ENCODE measurements at places on chromosomes 7 and 10. TPM values are rescaled to one million over a fixed set of nuclear protein-coding genes. Genes with fewer than 3 reads are reported as not detected.

Gene INSYN2A
- 3.3 TPM for total RNA-seq

DNA sequence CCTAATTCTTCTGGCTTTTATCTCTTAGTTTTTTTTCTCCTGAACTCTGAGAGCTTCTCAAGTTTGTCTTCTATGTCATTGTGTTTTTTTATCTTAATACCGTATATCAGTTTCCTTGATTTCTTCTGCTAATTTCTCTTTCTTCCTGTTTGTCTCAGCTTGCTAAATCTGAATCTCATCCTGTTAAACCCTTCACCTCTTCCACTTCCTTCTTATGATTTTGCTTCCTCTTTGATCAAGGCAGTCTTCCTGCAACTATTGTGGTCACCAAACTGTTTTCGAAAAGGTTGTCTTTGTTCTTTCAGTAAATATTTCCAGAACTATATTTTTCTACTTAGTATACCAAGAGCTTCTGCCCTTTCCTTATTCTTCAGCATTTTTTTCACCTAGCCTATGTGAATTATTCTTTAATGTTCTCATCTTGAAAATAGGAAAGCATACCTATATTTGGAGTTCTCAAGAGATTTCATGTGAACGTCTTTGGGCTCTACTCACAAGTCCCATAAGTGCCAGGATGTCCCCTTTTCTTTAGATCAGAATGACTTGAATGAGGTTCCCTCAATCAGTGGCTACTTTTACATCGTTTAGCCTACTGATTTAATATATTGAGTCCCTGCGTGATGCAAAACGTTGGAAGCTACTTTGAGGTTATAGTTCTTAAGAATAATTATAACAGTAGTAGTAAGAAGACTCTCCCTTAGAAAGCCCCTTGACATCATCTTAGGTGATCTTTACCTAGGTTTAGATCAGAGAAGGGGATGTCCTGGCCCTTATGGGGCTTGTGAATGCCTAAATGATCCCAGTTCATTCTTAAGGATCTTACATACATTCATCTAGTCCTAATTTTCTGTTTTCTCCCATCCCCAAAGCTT, 415.4 kb upstream of the AUTS2 start:
- DNase-seq, result no peak

- DNase-seq, result no peak
Measured at GRCh38 chr7:3106361-3106826, 62.7 kb upstream of the CARD11 start.

GRCh38 chr10:99395750-99396445, 34.5 kb downstream of the GOT1 start:
- DNase-seq, result peak; percentile 90

- DNase-seq, result no peak
Measured at GRCh38 chr7:1857487-1858421, 187.7 kb downstream of the ELFN1 start.

DNA sequence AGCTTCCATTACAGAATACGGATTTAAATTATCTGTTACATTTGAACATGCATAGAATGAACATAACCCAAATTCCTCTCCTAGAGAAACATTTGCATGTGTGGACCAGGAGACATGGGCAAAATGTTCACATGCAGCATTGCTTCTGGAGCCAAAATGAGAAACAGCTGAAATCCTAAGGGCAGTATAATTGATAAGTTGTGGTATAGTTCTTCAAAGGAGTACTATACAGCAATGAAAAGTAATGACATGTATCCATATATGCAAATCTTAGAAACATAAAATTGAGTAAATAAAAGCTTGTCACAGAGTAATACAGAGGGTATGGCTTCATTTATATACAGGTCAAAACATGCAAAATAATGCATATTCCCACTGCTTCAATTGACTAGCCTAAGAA, 77.1 kb downstream of the RAB11FIP2 start:
- DNase-seq, result no peak

DNA sequence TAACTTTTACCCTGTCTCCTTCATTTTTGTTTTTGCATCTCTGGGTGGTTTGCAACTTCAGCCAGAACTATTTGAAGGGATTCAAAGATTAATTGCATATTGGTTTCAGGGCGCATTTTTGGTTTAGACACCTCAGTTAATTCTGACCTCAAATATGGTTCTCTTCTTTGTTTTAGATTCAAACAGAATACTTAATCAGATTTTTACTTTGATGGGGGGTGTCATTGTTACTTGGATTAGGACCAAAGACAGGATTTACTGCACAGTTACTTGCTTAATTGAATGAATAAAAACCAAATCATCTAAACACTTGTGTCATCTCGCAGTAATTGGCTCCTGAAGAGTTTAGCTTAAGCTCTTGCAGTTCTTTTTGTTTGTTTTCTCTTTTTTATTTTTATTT, 100.9 kb downstream of the PHTF2 start:
- DNase-seq, result no peak

DNA sequence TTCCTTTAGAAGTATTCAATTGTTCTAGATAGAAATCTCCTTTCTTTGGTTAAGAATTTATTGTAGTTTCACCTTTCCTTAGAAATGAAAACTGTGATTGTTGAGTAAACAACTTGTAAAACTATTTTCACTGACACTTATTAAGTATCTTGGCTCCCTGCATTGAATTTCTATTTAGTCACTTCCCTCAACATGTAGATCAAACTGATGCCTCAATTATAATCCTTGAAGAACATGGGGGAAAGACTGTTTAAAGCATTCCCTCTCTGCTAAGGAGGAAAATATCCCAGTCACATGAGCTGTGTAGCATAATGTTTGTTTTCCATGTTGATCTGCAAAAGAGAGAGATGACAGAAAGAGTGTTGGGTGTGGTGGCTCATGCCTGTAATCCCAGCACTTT, 99.7 kb downstream of the PDE1C start:
- no peak for DNase-seq

DNA sequence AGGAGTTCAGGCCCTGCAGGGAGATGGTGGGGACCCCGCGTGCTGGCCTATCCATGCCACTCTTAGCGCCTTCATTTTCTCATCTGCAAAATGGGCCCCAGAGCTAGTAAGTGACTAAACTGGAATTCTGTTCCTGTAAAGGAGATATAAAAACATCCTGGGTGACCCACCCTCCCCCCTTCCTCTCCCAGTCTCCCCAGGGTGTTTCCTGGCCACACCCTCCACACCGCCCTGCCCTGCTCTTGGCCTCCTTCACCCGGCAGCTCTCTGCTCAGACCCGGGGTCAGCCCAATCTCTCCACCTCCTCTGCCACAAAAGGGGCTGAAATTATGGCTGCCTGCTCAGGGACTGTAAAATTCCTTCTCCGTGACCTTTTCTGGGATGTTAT, 70.7 kb downstream of the C10orf105 start:
- DNase-seq, result no peak

DNA sequence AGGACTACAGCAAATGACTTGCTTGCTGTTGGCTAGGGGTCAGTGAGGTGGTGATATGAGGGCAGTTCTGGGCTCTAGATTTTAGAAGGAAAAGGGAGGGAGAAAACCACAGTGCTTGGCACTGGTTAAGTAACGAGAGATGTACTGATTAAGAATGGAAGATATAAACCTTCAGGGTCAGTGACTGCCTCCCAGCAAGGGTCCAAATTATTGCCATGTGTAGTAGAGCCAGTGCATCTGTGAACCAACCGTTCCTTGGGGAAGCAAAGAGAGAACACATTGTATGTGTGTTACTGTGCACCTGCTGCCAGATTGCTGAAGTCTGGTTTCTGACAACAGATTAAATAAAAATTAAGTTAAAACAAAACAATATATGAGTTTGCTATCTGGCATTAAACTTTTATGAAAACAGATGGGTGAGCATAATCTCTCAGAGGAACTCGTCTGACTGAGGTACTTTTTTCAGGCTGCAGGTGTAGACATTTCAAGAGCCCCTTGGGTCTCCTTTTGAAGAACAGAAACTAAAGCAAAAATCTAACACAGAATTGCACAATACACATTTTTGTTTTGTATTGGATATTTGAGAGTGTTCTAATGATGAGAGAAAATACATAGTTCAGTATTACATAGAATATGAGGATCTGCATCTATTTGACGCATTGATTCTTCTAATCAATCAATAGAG, 1120.6 kb downstream of the SORCS3 start:
- DNase-seq, result no peak

DNA sequence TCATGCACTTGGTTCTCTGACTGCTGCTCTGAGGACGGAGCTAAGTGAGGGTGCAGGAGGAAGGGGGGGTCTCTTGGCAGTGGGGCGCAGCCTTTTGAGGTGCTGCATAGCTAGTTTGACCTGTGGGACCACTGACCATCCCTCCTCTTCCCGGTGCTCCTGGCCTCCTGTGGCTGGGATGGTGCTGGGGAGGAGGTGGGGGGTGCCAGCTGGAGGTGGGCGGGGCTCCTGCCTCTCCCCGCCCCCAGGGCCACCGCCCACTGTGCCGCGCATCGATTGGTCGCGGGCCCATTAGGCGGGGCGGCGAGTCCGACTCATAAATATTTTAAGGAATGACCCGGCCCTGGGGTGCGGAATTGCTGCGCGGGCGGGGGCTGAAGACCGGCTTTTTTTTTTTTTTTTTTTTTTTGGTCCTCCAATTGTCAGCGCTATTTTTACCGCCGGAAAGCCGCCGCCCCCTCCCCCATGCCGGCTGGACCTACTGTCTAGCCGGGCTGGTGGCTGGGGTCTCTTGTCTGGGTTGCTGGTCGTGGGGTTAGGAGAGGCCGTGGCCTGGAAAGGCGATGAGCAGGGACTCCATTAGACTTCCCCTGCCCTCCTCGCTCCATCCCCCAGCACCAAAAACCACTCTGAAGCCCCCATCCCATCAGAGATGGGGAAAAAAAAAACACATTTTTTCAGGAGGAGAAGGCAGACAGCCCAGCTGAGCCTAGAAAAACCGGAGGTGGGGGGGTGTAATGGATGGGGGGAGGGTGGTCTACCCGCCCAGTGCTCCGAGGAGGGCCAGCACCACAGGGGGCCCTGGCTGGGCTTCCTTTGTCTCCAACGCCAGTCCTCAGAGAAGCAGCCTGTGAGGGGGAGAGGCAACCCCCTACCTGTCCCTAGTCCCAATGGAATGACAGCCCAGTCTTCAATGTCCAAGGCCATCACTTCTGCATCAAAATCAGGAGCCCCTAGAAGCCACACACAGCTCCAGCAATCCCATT, 6.4 kb downstream of the SH2B2 start:
- DNase-seq, result no peak

DNA sequence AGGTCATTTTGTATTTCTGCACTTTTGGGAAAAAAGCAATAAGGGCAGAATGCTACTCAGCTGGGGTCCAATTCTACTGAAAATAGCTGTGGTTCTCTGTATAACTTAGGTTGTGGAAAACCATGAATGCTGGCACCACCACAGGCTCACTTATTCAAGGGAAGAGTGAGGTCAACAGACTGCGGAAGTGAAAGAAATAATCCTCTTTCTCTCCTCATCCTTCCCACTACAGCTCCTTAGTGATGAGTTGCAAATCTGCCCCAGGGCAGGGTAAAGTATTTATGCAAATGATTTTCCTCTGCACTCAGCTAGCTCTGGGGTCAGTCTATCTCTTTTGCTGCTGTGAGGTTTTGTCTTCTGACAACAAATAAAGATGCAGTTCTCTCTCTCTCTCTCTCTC, 74.1 kb upstream of the PTPRZ1 start:
- DNase-seq, result no peak

DNA sequence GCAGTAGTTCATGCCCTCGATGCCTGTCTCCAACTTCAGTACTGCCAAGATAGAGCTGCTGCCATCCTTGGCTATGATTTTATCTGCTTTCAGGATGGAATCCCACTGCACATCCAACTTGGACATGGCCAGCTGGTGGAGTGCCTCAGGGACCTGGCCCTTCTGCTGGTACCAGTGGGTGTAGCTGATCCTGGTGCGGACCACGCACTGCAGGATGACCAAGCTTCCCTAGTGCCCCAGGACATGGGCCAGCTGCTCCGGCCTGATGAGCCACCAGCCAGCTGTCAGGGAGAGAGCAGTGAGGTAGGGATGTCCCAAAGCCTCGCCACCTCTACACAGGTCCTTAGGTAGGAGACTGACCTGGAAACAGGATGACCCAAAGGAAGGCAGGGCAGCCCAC, 49.0 kb upstream of the TARP start:
- no peak for DNase-seq

DNA sequence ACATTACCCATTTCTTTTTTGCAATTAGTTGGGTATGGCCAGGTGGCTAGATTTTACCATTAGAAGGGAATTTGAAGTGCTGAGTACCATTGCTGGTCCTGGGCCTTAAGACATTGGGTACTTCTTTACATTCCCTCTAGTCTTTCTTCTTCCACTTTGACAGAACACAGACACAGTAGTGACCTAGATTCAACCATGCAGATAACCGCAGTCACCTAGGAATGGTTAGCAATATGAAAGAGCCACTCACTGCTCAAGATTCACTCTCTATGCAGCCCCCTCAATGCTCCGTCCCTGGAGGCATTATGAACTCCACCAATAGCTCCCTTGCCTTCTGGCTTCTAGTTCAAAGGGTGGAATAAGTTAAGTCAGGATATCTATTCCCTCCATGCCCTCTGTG, 16.2 kb upstream of the PON1 start:
- no peak for DNase-seq

Gene PAPSS2
- total RNA-seq, result 41.2 TPM

GRCh38 chr10:88281592-88282347, 301.3 kb downstream of the RNLS start:
- DNase-seq, result peak; percentile 61

Gene HOXA4
- total RNA-seq, result 8.9 TPM

DNA sequence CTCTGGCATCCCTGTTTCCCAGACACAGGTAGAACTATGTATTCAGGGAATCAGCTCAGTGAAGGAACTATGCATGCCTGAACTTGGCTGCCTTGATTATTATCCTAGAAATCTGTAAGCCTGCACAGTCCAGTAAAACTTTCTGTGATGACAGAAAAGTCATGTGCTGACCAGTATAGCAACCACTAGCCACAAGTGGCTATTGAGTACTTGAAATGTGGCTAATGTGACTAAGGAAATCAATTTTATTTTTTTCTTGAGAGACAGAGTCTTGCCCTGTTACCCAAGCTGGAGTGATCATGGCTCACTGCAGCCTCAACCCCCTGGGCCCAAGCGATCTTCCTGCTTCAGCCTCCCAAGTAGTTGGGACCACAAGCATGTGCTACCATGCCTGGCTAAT, 3.5 kb downstream of the EXOSC1 start:
- DNase-seq, result no peak

DNA sequence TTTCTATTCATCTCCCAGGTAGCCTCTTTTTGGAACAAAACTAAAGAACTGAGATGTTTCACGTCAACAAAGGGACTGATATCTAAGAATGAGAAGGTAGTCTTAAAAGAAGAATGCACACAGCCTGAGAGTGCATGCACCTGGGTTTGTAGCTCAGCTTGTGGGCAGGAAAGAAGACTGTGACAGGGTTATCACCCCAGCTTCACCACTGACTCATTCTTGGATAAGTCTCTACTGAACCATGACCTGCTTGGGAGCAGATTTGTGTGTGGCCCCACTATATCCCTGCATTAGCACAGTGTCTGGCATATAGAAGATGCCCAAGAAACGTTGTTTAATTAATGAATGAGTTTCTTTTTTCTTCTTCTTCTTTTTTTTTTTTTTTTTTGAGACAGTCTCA, 187.5 kb downstream of the GPAM start:
- DNase-seq, result no peak

GRCh38 chr10:84335516-84335915, 7.1 kb downstream of the CCSER2 start:
- DNase-seq, result no peak

Gene TMEM229A
- total RNA-seq, result not detected

Gene ZNF680
- total RNA-seq, result 21.6 TPM
